ENCODE measurements at places on chromosomes 7 and 10. TPM values are rescaled to one million over a fixed set of nuclear protein-coding genes. Genes with fewer than 3 reads are reported as not detected.

DNA sequence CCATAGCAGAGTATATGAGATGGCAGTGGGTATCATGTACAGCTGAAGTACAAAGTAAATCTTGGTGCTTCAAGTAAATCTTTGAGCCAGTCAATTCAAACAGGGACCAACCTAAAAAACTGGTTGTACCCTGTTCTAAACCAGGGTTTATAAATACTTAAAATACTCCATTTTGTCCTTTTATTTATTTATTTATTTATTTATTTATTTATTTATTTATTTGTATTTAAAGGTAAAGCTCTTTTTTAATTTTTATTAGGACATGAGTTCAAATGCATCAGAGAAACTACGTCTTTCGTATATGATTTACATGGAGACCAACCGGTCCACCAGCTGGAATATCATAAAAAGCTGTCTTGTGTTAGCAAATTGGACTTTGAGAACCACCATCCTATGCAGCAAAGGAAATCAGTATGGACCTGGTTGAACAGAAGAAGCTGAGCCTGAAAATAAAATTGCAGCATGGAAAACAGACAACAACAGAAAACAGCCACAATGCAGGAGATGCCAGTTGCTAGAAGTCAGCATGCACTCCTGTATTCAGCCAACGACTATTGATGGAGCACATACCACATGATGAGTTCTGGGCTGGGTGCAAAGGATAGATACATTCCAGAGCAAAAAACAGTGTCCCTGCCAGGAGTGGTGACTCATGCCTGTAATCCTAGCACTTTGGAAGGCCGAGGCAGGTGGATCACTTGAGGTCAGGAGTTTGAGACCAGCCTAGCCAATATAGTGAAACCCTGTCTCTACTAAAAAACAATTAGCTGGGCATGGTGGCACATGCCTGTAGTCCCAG, 60.0 kb downstream of the PLXNA4 start:
- peak; percentile 4 for DNase-seq

DNA sequence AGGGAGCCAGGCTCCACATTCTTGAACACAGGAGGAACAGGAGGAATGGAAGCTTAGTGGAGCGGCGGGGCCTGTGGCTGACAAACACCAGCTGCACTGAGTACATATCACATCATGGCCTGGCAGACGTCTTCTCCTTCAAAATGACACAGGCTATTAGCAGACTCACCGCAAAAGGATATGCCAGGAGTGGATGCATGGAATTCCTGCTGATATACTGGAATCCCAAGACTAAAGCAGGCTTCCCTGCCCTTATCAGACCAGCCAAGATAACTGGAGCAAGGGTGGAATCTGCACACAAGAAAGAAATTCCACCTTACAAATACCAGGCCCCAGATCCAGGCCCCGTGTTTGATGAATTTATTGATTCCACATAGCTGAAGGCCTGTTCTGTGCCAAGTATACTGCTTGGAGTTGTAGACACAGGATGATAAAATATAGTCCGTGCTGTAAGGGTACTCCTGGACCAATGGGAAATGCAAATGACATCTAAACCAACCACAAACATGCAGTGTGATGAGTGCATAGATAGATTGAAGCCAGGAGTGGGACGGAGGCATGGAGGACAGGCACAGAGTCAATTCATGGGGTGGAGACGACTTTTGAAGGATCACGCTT, 480.5 kb upstream of the ZMIZ1 start:
- no peak for DNase-seq

- no peak for DNase-seq
These were observed 174.4 kb downstream of the ELFN1 start for GRCh38 chr7:1844336-1844950.

DNA sequence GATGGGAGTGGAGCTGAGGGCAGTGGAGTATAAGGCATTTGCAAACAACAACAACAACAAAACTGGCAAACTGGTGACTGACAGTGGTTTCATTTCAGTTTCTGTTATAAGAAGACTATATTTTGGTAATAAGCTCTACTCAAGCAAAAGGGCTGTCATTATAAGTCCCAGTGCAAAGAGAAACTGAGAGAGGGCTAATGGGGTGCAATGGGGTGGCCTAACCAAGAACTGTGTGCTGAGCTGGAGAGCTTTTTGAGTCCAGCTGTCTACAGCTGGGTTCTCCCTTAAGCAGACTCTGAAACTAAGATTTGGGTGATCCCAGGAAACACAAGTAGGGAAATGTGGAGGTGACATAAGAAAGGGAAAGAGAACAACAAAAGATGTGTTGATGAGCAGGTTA, 439.3 kb downstream of the ADRA2A start:
- no peak for DNase-seq

- DNase-seq, result no peak
These were observed 52.8 kb upstream of the ANTXRL start for GRCh38 chr10:46234026-46234425.

DNA sequence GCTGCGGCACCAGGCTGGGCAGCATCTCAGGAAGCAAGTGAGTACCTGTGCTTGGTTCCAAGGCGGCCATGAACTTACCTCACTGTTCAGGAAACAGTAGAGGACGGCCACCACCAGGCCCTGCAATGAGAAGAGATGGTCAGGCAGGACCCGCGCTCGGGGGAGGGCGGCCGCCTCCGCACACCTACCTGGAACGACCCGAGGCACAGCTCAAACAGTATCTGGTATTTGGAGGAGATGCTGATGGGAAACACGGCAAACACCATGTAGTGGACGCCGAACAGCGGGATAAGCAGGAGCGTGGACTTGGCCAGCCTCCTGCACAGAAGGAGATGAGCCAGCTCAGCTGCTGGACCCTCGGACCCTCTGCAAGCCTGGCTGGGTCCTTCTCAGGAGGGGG, 112.9 kb downstream of the VIPR2 start:
- no peak for DNase-seq

DNA sequence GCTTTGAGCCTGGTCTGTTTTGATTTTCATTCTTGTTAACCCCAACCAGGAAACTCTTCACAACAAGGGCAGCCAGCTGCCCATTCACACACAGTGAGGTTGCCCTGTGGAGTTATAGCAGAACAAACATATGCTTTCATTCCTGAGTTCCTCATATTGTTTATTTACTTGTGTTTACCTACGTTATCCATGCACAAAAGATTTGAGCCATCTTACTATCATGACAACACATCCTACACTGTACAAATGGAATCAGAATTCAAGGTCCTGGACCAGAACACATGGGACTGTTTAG, 21.7 kb upstream of the BMPER start:
- DNase-seq, result no peak

- peak; percentile 79 for DNase-seq
These were observed 442.5 kb downstream of the KCNMA1 start for GRCh38 chr10:77195101-77195500.

DNA sequence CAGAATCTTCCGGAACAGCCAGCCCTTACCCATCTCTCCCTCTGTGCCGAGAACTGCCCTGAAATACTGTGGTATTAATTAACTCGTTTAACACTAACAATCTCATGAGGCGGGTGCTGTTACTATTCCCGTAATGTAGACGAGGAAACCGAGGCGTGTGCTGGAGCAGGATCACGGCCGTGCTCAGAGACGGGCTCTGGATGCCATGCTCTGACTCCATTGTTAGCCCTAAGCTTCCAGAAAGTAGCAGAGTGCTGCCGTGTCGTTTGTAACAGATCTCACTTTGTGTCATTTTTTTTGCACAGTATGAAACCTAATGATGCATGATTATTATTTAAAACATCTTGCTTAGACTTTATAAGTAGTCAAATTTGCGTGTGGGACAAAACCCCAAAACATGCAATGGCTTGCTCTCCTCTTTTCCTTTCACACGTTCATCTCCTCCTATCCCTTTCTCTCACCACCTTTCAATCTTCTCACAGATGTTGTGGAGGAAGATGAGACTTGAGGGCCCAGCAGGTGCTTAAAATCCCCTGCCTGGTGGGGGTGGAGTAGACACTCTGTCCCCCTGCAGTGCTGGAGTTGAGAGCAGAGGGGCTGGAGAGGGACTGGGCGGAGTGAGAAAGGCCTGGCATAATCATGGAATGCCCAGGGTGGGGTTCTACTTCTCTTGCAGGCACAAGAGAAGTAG, 482 bp upstream of the ACTR3C start:
- DNase-seq, result peak; percentile 32

DNA sequence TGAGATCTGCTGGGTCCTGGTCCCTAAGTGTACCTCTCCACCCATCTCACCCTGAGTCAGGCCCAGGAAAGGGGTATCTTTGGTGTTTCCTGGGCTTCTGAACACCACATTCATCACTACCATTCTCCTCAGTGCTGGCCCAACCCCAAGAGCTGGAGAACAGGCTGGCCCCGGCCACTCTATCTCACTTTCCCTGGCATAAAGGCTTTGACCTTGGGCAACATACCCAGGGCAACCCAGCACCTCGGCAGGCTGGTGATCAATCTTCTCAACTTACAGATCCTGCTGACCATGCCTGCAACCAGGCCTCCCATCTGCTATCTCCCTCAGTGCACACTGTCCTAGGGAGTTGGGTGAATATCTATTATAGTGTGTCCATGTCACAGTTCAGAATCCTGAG, 2.1 kb downstream of the VSIR start:
- no peak for DNase-seq

ABCB4 gene
- total RNA-seq, result not detected

INHBA gene
- 5.0 TPM for total RNA-seq

FAM221A gene
- 2.6 TPM for total RNA-seq

NPSR1 gene
- not detected for total RNA-seq

POU6F2 gene
- 0.13 TPM for total RNA-seq

PNLIP gene
- total RNA-seq, result under 0.01 TPM

ACSM6 gene
- not detected for total RNA-seq
